ENCODE measurements at places on chromosomes 12 and 14.

- no peak for DNase-seq
These were observed 782 bp upstream of the LGR5 start for GRCh38 chr12:71438670-71439361.

DNA sequence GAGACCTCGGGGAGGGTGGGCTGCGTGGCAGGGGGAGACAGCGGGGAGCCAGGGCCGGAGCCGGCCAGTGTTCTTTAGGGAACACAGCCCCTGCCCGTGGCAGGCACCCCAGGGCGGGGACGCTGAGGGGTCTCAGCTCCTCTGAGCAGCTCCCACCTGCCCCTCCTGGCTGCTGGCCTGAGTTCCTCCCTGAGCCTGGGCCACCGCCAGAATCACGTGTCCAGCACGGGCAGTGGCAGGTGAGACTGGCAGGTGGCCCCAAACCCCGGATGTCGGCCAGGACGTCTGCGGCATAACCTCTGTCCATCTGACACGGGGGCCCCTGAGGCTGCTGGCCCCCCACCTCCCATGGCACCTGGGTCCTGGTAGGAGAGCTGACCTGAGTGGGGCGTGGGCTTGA, 25.1 kb downstream of the NOC4L start:
- no peak for DNase-seq

DNA sequence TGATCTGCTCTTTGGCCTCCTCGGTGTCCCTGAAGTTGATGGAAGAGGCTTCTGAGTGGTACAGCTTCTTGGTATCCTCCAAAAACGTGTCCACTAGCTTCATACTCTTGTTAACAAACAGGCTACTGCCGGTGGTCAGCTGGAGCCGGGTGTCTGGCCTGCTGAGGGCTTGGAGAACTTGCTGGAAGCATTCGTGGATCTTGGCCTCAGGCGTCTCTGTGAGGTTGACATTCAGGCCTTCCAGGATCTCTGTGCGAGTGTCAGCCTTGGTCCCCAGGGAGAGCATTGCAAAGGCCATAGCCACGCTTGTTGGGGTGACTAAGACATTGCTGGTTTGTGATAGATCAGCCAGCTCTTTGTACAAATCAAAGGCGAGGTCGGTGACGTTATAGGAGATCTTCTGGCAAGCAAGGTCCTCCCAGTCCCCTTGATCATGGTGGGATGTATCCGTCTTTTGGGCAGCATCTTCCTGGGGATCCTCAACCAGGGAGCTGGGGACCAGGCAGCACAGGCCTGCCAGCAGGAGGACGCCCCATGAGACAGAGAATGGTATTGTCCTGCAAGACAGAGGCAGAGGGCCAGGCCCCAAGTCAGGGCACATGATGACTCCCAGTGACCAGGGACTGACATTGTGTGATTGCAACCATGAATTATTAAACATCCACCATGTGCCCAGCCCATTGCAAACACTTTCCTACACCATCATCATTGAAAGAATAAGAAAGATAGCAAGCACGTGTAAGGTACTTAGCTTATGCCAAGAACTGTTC, 22.1 kb downstream of the SERPINA1 start:
- no peak for DNase-seq

DNA sequence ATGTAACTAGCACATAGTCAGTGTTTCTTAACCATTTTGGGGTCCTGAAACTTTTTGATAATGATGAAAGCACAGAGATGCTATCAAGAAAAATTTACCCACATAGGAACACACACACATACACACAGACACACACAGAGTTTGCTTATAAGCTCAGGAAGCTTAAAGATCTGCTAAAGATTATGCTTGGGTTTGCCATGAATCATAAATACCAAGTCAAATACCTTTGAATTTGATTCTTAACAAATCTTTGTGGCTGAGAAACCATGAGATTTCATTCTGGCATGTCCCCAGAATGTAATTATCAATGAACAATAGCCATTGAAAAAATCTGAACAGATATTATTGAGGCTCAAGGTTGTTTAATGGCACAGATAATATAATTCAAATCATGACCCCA, 89.2 kb downstream of the NTS start:
- no peak for DNase-seq

GRCh38 chr14:98456231-98456630, 815.8 kb downstream of the BCL11B start:
- no peak for DNase-seq

- no peak for DNase-seq
These were observed 3.6 kb upstream of the BATF start for GRCh38 chr14:75518625-75519024.

- no peak for DNase-seq
These were observed 400.3 kb downstream of the ZFP36L1 start for GRCh38 chr14:68392393-68393141.

GRCh38 chr14:39318574-39318973, 84.9 kb downstream of the MIA2 start:
- no peak for DNase-seq

DNA sequence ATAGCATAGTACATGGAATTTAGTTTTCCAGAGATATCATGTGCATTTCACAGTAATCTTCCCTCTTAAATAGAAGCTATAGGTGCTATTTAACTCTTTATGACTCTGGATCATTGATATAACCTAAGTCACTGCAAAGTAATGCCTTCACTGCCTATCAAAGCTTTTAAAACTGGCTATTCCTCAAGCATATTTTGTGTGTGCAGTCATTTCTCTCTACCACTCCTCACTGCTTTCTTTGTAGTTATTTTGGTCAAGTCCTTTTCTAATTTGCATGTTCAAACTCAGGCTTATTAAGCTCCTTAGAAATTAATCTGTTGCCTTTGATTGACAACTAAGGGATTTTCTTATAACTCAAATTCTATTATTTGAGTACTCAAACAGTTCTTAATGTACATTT, 79.4 kb upstream of the PLEKHG7 start:
- no peak for DNase-seq

DNA sequence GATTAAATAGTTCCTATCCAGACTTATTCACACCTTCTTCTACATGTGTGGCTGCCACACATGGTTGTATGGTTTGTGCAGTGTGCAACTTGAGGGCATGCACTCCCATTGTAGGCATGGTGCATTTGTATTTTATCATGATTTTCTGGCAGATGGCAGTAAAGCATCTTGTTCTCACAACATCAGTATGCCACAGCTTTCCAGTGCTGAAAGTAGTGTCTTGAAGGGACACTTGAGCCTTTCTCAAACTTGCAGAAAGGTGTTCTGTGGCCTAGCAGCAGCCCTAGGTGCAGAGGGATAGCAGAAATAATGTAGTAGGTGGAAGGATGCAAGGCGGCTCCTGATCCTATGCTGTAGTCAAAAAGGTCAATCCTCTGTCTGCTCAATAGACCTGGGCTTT, 72.9 kb downstream of the LMNTD1 start:
- DNase-seq = no peak

- no peak for DNase-seq
These were observed 38.9 kb downstream of the EML1 start for GRCh38 chr14:99831903-99832685.

- DNase-seq = no peak
These were observed 183.1 kb downstream of the EGLN3 start for GRCh38 chr14:33767586-33768457.

DNA sequence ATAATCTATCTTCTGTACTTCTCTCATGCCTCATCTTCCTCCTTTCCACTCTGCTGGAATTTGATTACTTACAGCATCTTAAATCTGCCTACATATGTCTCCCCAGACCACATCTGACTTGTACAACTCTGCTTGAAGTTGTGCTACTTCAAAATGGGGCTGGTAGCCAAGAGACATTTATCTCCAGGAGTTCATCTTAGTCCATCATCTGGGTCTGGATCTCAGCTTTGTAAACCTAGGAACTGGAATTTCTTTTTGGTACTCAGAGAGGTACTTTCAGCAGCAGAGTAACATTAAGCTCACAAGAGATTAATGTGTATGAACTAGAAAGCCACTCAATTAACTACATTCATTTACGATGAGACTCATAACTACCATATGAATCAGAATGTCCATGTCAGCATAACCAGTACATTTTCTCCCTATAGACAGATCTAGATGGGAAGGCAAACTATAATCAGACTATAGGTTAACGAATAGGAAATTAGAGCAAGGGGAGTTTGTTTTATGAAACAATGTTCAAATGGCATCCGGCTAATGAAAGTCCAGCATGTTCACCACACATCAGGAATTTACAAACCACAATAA, 178.8 kb downstream of the CEP128 start:
- no peak for DNase-seq

DNA sequence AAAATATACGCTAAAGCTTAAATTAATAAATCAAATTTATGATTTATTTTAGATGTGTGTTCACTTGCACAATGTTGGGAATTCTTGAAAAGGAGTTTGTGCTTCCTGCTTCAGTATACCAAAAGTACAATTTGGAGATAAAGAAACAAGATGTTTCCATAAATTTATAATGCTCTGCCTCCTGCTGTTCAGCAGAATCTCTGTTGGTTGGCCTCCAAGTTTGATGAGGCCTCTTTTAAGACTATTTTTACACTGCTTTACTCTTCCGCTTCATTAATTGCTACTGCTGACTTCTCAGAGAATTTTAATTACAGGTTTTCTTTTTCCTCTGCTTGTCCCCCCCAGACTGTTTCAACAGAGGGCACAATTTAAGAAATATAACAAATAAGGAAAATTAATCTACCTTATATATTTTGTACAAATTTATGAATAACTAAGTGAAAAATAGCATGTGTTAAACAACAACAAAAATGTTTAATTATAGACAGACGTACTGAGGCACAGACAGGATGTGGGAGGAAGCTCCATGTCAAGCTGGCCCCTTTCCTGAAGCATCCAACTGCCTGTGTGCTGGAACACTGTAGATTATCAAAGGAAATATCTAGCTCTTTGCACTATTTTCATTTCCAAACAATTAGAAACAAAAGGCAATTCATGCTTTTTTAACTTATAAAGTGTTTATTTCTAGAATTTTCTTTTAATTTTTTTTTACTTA, 83.9 kb downstream of the PIK3C2G start:
- DNase-seq = no peak

GRCh38 chr12:89373763-89374572, 21.7 kb upstream of the DUSP6 start:
- DNase-seq = no peak

GRCh38 chr12:31591380-31591901, 505 bp upstream of the DENND5B start:
- DNase-seq = no peak

DNA sequence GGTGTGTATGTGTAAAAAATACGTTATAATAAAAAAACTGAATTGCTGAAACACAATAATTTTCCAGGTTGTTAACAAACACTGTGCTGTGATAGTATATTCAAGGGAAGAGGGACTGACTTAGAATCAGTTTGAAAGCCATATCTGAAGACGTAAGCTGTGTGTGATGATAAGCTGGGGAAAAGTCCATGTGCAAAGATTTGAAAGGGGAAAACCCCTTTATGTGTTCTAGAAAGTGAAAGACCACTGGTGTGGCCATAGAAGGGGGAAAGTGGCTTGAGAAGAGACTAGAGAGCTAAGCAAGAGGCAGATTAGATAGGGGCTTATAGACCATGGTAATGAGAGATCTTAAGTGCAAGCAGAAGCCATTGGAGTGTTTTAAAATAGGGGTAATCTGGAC, 195.9 kb upstream of the GZMB start:
- DNase-seq = no peak

DNA sequence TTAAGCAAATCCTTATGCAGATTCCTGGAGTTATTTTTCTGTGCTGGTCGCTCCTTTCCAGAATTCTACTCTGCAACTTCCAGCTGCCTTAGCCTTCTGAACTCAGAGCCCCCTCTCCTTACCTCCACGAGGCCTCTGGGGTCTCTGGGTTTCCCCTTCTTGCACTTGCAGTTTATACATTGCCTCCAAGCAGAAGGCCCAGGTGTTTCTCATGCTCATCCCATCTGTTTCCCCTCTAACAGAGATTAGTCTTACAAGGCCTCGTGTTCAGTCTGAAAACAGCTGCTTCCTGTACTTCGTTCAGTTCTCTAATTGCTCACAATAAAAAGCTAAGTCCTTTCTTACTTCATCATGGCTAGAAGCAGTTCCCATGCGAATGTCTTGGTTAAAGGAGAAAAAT, 134.4 kb upstream of the FGD4 start:
- no peak for DNase-seq

- DNase-seq = no peak
These were observed 216.4 kb downstream of the PLCZ1 start for GRCh38 chr12:18521461-18521860.

- no peak for DNase-seq
These were observed 155.5 kb downstream of the KIF21A start for GRCh38 chr12:39287409-39287808.

- no peak for DNase-seq
These were observed 88.3 kb downstream of the OTOGL start for GRCh38 chr12:80187660-80188090.

- no peak for DNase-seq
These were observed 64.0 kb downstream of the SMOC1 start for GRCh38 chr14:69943084-69943780.

GRCh38 chr12:122137229-122137628, 36.8 kb downstream of the IL31 start:
- DNase-seq = no peak

- no peak for DNase-seq
These were observed 174.1 kb upstream of the PRMT8 start for GRCh38 chr12:3316776-3317480.

GRCh38 chr12:124739953-124740561, 123.6 kb downstream of the SCARB1 start:
- no peak for DNase-seq

DNA sequence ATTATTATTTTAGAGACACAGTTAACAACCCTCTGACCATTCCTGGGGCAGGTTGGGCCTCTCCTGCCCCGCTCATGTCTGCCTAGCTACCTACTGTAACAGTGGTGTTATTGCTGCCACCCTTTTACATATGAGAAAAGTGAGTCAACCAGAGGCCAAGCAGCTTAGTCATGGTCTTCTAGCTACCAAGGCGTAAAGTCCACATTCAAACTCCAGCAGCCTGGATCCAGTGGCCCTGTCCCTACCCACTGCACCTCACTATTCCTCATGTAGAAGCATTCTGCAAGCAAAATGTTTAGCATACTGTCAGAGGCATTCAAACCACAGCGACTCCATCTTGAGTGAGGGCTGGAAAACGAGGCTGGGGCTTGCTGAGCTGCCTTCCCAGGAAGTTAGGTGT, 95.8 kb downstream of the SLC15A4 start:
- no peak for DNase-seq

DNA sequence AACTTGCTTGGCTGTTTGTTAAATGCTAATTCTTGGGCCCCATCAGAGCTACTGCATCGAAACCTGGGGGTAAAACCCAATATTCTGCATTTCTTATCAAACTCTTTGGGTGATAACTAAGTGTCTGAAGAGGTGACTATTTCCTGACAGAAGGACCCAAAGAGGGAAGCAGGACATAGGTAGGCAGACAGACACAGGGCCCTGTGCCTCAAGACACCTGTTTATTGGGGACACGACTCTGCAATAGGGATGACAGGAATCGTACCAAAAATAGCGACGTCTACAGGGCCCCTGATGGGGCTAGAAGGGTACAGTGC, 8.6 kb downstream of the ZNF219 start:
- DNase-seq = no peak

GRCh38 chr12:42284157-42284556, 41.7 kb downstream of the ZCRB1 start:
- DNase-seq = no peak

- DNase-seq = no peak
These were observed 74.0 kb downstream of the FERMT2 start for GRCh38 chr14:52876806-52877205.

Measured in effector CD8-positive, alpha-beta T cell (primary cell).